ENCODE measurements at places on chromosomes 3 and 15. TPM values are rescaled to one million over a fixed set of nuclear protein-coding genes. Genes with fewer than 3 reads are reported as not detected.

AHSG gene
- total RNA-seq = not detected

GP5 gene
- not detected for total RNA-seq

SLC38A3 gene
- not detected for total RNA-seq

SLC28A1 gene
- total RNA-seq = not detected

TSC22D2 gene
- total RNA-seq = 23.7 TPM

ZMYND10 gene
- total RNA-seq = 1.4 TPM

PATL2 gene
- 13.0 TPM for total RNA-seq

KCNH8 gene
- not detected for total RNA-seq

RLBP1 gene
- total RNA-seq = not detected

AAGAB gene
- 50.5 TPM for total RNA-seq

PLCL2 gene
- 12.5 TPM for total RNA-seq

SPATA12 gene
- total RNA-seq = not detected

VILL gene
- 8.2 TPM for total RNA-seq

All from natural killer cell treated with Interleukin-12 subunit alpha and Interleukin-12 subunit beta and Interleukin-15 and Interleukin-18, amount 100 ng/mL, for 72 hours (primary cell).